Osteoblast (primary cell): ENCODE measurements at places on chromosomes 1 and 21. TPM values are rescaled to one million over a fixed set of nuclear protein-coding genes. Genes with fewer than 3 reads are reported as not detected.

PARS2 gene
- 6.2 and 7.4 TPM in 2 replicates for total RNA-seq

STIL gene
- 4.0 and 6.5 TPM in 2 replicates for total RNA-seq

UBXN10 gene
- total RNA-seq: under 0.01 TPM in 1 of 2 replicates, not detected in the other

GBP6 gene
- not detected in 2 replicates for total RNA-seq

TNN gene
- total RNA-seq: under 0.01 TPM in 1 of 2 replicates, not detected in the other

SOAT1 gene
- 40.2 and 41.8 TPM in 2 replicates for total RNA-seq

LCA5L gene
- total RNA-seq: 2.2 and 2.9 TPM in 2 replicates

AMY2B gene
- total RNA-seq: 6.2 and 6.8 TPM in 2 replicates

PRPF38B gene
- total RNA-seq: 14.1 and 19.7 TPM in 2 replicates

RAB3B gene
- total RNA-seq: 14.5 and 21.2 TPM in 2 replicates

DNA sequence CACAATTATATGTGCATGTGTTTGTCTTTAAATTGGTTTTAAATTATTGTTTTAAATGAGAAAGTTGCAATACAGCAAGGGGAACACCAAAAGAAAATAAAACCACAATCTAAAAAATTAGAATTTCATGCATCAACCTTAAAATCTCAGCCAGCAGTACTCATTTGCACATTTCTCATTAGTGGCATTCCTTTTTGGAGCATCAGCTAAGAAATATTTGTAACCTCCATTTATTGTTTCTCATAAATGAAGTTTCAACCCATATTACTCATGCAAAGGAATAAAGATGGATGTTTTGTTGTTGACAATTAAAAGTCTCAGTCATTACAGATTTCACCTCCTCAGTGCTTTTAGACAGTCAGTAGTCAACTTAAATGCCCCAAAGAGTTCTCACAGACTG lies 160.1 kb downstream of the TBX15 start:
- H3K27ac ChIP-seq: no peak overlapping the region
- DNase-seq: no peak
- no peaks in the 10 kb centered on the region for H3K36me3 ChIP-seq
- H3K4me3 ChIP-seq: no peak overlapping the region
- H3K27me3 ChIP-seq: no peaks in the 10 kb centered on the region
- no peaks in the 10 kb centered on the region for H3K4me1 ChIP-seq

GRCh38 chr1:187443939-187444338 lies 615.2 kb downstream of the PLA2G4A start:
- H3K4me1 ChIP-seq: no peaks in the 10 kb centered on the region
- no peak overlapping the region for H3K27ac ChIP-seq
- no peak for DNase-seq
- H3K27me3 ChIP-seq: no peaks in the 10 kb centered on the region

- H3K27ac ChIP-seq: no peak overlapping the region
- DNase-seq: no peak
- H3K36me3 ChIP-seq: no peaks in the 10 kb centered on the region
Observed at GRCh38 chr1:114207635-114208034, 54.0 kb upstream of the SYT6 start.

DNA sequence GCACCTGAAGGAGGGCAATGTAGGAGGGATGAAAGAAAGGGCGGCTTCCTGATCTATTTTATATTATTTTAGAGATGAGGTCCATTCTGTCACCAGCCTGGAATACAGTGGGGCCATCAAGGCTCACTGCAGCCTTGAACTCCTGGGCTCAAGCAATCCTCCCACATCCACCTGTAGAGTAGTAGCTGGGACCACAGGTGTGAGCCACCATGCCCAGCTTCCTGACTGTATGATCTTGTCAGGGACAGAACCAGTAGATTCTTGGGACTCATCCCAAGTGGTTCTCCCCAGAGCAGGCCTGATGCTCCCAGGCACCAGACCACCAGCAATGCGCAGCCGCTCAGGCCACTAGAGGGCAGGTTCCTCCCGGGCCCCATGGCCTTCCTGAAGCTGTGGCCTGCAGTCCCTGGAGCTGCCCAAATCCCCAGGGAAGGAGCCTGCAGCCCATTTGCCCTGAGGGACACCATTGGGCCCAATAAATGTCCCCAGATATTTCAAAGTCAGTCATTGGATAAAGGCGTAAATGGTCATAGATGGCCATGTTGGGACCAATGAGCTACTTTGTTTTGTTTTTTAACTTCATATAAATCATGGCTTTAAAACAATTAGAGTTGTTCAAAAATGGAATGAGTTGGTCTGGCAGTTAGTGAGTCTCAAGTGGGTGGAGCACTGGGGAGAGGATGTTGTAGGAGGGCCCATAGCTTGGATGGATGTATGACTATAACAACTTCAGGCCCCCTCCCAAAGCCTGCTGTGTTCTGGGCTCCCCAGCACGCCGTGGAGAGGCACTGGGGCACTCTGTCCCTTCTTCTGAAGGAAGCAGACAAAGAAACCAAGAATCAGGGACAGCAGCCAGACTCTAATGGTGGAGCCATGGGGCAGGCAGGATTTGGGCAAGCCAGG lies 44.7 kb upstream of the GOLT1A start:
- no peak overlapping the region for H3K4me3 ChIP-seq
- H3K36me3 ChIP-seq: no peaks in the 10 kb centered on the region
- H3K27me3 ChIP-seq: peaks cover 12% of the 10 kb centered on the region
- H3K4me1 ChIP-seq: peaks cover 19% of the 10 kb centered on the region

GRCh38 chr1:205656236-205656635 lies 24.1 kb downstream of the SLC45A3 start:
- H3K27ac ChIP-seq: no peak overlapping the region
- H3K4me3 ChIP-seq: no peak overlapping the region
- no peaks in the 10 kb centered on the region for H3K27me3 ChIP-seq
- no peaks in the 10 kb centered on the region for H3K4me1 ChIP-seq
- H3K36me3 ChIP-seq: no peaks in the 10 kb centered on the region
- DNase-seq: peak; percentile 65

GRCh38 chr1:154987326-154987725 lies 4.2 kb downstream of the FLAD1 start:
- no peak for DNase-seq
- peaks cover 15% of the 10 kb centered on the region for H3K4me1 ChIP-seq
- peaks cover 32% of the 10 kb centered on the region for H3K36me3 ChIP-seq
- no peak overlapping the region for H3K27ac ChIP-seq
- no peak overlapping the region for H3K4me3 ChIP-seq

- DNase-seq: no peak
- H3K4me3 ChIP-seq: no peak overlapping the region
- no peaks in the 10 kb centered on the region for H3K27me3 ChIP-seq
- no peak overlapping the region for H3K27ac ChIP-seq
Observed at GRCh38 chr1:17596186-17596585, 56.7 kb downstream of the ARHGEF10L start.

GRCh38 chr1:202311875-202312635 lies 29.7 kb downstream of the UBE2T start:
- DNase-seq: peak; percentile 83
- H3K4me1 ChIP-seq: no peaks in the 10 kb centered on the region
- H3K36me3 ChIP-seq: no peaks in the 10 kb centered on the region

- no peaks in the 10 kb centered on the region for H3K36me3 ChIP-seq
- H3K27ac ChIP-seq: no peak overlapping the region
- H3K4me1 ChIP-seq: no peaks in the 10 kb centered on the region
- H3K27me3 ChIP-seq: peaks cover 71% of the 10 kb centered on the region
- DNase-seq: peak; percentile 82
- H3K4me3 ChIP-seq: no peak overlapping the region
Observed at GRCh38 chr1:204683284-204684205, 2.0 kb downstream of the LRRN2 start.

- no peak overlapping the region for H3K4me3 ChIP-seq
- peaks cover 22% of the 10 kb centered on the region for H3K4me1 ChIP-seq
- no peaks in the 10 kb centered on the region for H3K36me3 ChIP-seq
Observed at GRCh38 chr1:108584428-108584856, 24.5 kb downstream of the EEIG2 start.

DNA sequence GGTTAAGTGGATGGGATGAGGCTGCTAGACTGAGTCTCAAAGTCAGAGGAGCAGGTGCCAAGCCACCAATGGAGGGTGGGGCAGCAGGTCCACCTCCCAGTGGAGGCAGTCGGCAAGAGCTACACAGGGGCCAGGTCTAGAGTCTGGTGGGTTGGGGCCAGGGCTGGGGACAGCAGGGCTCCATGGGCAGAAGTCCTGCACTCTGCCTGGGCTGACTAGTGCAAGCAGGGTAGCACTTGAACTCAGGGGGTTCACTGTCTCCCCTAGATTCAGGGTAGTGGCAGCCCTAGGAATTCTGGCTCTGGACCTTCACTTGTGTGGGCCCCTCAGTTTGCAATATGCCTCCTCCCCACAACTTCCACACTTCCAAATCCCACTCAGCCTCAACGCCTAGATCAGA lies 66.2 kb downstream of the SYT6 start:
- H3K4me1 ChIP-seq: no peaks in the 10 kb centered on the region
- H3K27ac ChIP-seq: no peak overlapping the region
- no peak overlapping the region for H3K4me3 ChIP-seq
- DNase-seq: no peak
- peaks cover 35% of the 10 kb centered on the region for H3K27me3 ChIP-seq
- H3K36me3 ChIP-seq: no peaks in the 10 kb centered on the region

GRCh38 chr1:200980873-200981272 lies 42.6 kb downstream of the KIF21B start:
- no peaks in the 10 kb centered on the region for H3K4me1 ChIP-seq
- H3K36me3 ChIP-seq: no peaks in the 10 kb centered on the region
- peak; percentile 21 for DNase-seq
- no peaks in the 10 kb centered on the region for H3K27me3 ChIP-seq
- H3K4me3 ChIP-seq: no peak overlapping the region

DNA sequence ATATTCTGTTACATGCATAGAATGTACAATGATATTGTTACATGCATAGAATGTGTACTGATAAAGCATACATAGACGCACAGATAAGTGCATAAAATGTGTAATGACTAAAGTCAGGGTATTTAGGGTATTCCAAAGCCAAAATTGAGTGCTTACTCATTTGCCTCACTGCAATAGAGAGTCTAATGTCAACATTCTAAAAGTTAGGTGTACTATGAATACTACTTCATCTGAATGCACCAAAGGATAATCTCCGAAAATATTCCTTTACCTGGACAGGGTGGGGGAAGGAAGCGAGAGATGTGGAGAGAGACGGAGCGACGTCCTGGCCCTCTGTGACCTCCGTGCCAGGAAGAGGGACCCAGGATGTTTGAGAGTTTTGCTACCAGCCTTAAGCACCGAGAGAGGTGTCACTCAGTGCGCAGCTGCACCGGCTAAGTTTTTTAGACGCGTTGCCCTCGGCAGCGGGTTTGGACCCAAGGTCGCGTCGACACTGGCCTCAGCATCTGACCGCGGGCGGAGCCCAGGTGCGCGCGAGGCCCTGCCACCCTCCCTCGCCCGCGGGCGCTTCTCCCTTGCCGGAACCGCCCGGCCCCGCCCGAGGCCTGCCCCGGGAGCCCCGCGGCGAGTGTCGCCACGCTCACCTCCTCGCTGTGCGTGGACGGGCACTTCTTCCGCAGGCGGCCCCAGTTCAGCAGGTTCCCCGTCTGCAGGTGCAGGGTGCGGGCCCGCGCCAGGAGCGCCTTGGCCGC lies 660 bp downstream of the GCLM start:
- no peaks in the 10 kb centered on the region for H3K27me3 ChIP-seq
- peaks cover 24% of the 10 kb centered on the region for H3K4me1 ChIP-seq
- peak; percentile 78 for DNase-seq
- H3K27ac ChIP-seq: peak overlapping the region; percentile 48
- H3K4me3 ChIP-seq: peak overlapping the region; percentile 77

DNA sequence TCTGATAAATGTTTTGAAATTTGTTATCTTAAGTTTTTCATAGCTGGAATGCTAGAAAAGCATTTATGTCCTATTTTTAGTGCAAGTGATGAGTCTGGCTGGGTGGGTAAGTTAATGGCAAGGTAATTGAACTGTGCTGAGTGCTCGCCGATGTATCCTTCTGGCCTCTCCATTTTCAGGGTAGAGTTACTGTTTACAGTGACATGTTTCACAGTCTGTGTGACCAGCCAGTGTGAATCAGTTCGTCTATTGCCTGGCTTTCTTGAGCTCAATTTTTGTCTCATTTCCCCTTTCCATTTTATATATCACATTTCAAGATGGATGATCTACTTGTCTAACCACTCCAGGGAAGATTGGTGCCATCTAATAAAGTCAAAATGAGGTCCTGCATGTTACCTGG lies 44.1 kb downstream of the ITSN1 start:
- H3K4me3 ChIP-seq: no peak overlapping the region
- peaks cover 46% of the 10 kb centered on the region for H3K4me1 ChIP-seq
- no peaks in the 10 kb centered on the region for H3K36me3 ChIP-seq
- peak overlapping the region; percentile 48 for H3K27ac ChIP-seq
- H3K27me3 ChIP-seq: no peaks in the 10 kb centered on the region

DNA sequence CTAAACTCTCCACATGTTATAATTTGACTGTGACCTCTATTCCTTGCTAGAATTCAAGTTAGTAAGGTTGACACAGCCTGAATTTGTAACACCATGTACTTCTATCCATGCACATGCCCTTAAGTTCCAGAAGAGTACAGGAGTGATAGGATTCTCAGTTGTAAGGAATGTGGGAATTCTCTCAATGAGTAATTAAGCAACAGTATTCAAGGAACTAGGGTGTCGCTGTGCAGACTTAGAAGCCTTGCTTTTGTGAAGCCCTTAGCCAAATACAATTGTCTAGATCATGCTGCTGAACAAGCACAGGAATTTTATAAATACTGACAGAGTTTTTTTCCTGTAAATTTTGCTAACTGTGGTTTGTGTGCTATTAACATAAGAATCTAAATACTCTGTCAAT lies 276.3 kb upstream of the PTBP2 start:
- no peak overlapping the region for H3K4me3 ChIP-seq
- no peak overlapping the region for H3K27ac ChIP-seq
- no peaks in the 10 kb centered on the region for H3K36me3 ChIP-seq
- no peaks in the 10 kb centered on the region for H3K27me3 ChIP-seq
- no peaks in the 10 kb centered on the region for H3K4me1 ChIP-seq
